ENCODE measurements at places on chromosomes 5 and 9.

GRCh38 chr5:175550055-175550805 is 71.9 kb downstream of the SFXN1 start:
- no peak for DNase-seq

- no peak for DNase-seq
Observed at GRCh38 chr9:124149992-124150391, 107.8 kb upstream of the NEK6 start.

- no peak for DNase-seq
Observed at GRCh38 chr9:116953271-116953670, 266.2 kb downstream of the TRIM32 start.

GRCh38 chr9:24036459-24036858 is 210.4 kb upstream of the ELAVL2 start:
- DNase-seq: no peak

GRCh38 chr9:119991797-119992196 is 588.2 kb downstream of the CDK5RAP2 start:
- DNase-seq: no peak

GRCh38 chr9:114532561-114533237 is 27.4 kb upstream of the WHRN start:
- no peak for DNase-seq

GRCh38 chr9:90774682-90775081 is 26.9 kb upstream of the SYK start:
- DNase-seq: no peak

DNA sequence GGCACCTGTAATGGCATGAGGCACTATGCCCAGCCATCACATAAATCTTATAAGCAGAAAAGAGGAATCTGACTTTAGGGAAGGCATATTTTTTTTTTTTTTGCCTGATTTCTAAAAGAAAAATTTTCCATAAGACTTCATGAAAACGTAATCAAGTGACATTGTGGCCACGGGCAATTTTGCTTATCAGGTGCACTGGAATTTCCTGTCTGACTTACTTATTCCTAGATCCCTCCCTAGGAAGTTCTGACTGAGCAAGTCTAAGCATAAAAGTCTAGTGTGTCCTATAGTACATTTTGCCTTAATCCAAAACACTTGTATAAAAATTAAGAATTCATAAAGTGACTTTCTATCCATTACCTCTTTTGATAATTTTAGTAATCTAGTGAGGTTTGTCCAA is 12.5 kb downstream of the C5orf46 start:
- DNase-seq: no peak

DNA sequence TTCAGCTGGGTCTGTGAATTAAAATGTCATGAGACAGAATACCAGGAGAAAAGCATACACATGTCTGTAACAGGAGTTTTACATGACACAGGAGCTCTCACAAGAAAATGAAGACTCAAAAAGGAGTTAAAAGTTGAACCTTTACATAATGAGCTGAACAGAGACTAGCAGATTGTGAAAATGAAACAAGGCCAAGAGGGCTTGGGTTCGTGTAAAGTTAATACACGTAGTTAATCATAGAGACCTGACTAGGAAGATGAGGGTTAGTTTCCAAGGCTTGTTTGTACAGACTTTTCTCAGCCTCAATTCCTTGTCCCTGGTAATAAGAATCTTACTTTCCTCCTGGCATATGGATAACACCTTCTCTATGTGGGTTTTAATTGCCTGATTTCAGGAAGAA is 1294.0 kb downstream of the MAT2B start:
- no peak for DNase-seq

DNA sequence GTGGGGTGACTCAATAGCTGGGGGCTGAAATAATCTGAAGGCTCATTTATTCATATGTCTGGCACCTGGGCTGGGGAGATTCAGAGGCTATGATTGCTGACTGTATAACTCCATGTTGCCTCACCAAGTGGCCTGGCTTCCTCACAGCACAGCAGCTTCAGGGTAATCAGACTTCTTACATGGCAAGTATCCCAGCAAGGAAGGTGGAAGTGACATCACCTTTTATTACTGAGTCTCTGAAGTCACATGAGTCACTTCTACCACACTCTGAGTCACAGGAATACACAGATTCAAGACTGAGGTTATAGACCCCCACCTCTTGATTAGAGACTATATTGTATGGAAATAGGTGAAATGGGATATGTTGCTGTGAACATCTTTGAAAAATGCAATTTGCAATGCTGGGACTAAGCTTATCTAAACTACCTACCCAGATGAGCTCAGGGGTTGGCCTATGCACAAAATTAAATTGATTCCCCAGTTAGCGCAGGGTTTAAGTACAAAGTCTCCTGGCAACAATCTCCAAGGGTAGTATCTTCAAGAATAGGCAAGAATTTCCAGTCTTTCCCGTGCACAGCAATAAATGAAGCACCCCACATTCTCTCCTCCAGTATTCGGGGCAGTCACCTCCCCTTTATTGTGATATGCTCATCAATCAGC is 553.1 kb downstream of the LRRC70 start:
- no peak for DNase-seq

GRCh38 chr5:32187675-32188074 is 13.6 kb upstream of the GOLPH3 start:
- no peak for DNase-seq

DNA sequence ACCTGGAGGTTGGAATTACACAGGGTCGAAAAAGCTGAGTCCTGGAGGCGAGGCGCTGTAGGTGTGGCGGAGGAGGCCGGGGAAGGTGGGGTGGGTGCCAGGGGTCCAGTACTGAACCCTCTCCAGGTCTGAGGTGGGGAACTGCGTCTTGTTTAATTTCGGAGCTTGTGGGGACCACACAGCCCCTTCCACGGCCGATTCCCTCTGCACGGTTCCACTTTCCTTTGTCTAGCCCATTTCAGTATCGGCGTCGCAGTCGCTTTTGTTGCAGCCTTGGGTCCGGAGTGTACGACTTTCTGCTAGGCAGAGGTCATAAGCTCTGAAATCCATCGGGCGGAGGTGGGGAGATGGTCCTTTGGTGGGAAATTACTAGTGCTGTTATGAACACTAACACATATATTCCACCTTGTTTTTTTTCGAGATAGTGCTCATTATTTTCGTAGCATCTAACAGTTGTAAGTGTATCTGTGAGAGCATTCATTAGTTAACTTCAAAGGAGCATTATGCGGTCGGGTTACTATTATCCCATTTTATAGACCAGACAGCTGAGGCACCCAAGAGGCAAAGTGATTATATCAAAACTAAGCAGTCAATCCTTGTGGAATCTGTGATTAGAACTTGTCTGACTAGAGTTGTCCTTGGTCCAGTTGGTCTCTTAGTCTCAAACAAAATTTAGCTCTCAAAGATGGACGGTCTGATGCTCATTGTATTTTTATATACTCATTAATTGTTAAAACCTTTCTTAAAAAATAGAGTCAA is 737 bp downstream of the RNF180 start:
- DNase-seq: no peak

GRCh38 chr5:104947076-104947475 is 1384.5 kb upstream of the NUDT12 start:
- no peak for DNase-seq

- DNase-seq: no peak
Observed at GRCh38 chr9:100020121-100020795, 78.5 kb downstream of the ERP44 start.

- no peak for DNase-seq
Observed at GRCh38 chr5:1245905-1246576, 20.9 kb downstream of the SLC6A18 start.

GRCh38 chr5:81353189-81353588 is 40.7 kb downstream of the ACOT12 start:
- DNase-seq: no peak

DNA sequence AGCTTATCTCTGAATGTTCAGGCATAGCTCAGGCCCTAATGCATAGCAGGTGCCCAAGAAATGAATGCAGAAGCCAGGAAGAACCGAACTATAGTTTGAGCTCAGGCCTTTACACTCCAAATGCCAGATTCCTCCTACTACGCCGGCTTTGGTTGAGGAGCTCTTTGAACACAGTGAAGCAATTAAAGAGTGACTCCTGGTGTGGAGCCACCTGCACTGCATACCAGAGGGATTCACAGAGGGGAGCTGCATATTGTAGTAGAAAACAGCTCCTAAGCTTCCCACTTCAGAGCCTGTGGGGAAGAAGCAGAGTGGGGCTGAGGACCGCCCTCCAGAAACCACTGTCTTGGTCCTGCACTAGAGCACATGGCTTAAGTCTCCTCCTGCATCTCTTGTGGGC is 14.5 kb upstream of the KCNMB1 start:
- DNase-seq: no peak

GRCh38 chr9:80937645-80938044 is 751.7 kb downstream of the TLE1 start:
- no peak for DNase-seq

DNA sequence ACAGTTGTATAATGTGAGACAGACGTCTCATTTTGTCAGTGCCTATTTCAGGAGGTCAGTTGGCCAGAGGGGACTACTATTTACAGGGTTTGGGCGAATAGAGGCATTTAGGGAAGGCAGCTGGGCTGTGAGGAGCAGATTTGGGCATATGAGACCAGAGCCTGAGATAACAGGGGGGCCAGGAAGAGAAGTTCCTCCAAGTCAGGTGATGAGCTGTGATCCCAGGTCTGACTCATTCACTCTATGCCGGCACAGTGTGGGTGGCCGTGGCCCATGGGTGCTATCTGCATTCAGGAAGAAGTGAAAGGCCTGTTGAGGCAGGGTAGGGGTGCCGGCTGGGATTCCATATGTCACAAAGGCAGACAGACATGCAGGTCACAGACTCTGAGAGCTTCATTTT is 142.8 kb downstream of the PDZD2 start:
- no peak for DNase-seq

DNA sequence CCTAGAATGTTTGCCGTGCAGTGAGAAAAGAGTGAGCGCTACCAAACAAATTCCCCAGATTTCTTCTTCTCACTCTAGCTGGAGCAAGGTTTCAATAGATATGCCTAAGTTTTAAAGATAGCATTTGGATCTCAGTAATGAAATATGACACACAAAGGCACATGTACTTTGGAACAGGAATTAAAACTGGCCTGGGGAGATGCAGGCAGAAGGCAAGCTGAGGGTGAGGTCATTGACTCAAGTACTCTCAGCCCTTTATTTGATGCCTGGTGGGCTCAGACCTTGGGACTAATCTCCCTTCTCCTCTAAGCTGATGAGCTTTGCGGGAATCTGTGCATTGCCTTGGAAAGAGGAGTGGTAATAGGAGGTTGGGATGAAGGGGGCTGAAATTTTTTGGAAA is 323.3 kb upstream of the SLC30A5 start:
- DNase-seq: no peak

DNA sequence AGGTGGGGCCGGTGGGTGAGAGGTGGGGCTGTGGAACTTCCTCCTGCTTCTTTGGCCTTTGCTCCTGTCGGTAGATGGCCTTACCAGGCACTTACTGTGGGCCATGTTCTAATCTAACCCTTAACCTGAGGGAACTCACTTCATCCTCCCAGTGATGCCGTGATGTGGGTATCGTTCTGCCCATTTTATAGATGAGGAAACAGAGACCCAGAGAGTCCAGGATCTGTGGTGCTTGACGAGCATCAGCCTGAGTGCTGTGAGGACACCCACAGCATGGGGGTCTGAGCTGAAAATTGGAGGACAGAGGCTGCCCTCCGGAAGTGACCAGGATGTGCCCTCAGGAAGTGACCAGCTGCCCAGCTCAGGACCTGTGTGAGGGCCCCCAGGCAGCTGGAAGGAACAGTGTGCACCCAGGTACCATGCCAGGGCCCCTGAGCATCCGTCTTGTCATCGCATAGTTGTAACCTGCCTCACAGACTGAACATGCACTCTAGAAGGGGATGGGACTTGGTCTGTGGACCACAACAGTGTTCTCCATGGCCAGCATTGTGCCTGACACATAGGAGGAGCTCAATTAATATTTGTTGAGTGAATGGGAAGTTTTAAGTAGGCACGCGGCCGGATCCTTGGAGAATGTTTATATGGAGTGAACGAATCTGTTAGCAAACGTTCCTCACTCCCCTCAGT is 8.5 kb downstream of the NEK6 start:
- DNase-seq: no peak

DNA sequence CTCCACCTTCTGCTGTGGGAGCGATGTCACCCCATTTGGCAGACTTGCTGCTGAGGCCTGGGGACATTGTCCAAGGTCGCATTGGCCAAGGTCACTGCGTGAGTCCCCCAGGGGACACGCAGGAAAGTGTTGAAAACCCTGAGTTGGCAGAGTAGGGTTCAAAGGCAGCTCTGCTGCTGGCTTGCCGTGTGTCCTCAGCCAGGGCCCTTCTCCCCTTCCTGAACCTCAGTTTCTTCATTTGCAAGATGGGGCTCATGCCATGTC is 14.0 kb downstream of the ASS1 start:
- DNase-seq: no peak

- no peak for DNase-seq
Observed at GRCh38 chr5:145942201-145942600, 5.8 kb downstream of the SH3RF2 start.

DNA sequence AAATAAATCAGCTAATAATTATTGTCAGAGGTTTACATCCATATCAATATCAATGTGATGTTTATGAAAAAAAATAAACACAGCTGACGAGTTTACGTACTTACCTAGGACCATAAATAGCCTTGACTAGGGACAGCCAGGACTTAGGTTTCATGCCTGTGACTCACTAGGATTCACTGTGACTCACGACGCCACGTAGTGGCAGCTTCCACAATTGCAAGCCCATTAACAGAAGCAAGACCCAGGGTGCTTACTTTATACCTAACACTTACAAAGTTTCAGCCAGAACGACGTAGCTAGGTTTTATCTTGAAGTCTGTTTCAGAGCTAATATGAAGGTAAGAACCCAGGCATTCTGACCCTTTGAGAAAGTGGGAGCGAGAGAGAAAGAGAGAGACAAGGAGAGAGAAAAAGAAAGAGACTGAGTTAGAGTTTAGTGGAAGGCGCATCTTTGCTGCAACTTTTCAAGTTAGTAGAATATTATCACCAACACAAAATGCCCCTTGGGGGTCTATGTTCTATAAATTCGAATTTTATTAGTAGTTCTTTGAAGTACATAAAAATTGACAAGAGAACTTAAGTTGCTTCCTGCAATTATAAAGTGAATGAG is 191.2 kb downstream of the GNA14 start:
- DNase-seq: peak; percentile 76

DNA sequence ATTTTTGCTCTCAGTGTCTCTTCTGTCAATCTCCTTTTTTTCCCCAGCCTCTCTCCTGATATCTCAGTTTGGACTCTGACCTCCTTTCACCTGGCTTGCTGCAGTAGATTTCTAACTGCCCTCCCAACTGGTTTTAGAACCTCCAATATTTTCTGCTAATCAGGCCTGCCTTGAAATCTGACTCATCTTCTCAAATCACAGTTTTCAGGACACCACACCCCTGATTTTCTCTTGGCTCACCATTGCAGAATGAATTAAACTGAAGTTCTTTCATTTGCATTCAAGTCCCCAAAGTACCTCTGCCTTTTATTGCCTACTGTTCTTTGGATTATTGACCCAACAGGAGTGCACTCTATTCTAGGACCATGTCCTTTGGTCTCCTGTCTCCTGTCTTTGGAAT is 310.4 kb upstream of the TRPC7 start:
- DNase-seq: no peak

DNA sequence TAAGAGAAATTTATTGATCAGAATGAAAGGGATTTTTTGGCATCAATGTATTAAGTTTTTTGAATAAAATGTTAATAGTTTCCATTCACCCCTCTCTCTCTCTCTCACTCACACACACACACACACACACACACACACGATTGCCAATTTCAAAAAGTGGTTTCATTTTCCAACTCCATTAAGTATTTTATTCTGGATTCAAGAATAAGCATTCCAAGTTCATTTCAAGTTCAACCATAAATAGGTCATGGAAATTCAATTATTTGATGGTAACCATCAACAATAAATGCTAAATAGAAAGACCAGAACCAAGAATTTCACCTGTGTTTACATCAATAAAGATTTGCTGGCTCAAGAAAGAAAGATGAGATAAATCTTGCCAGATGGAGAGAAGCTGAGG is 171.6 kb downstream of the ADAMTS12 start:
- DNase-seq: no peak

Data from activated T-cell treated with anti-CD3 and anti-CD28 coated beads for 4 hours (primary cell).